ENCODE measurements at places on chromosomes 1 and 21.
A peak's percentile ranks its signal among the peaks of the same experiment; 100 is the strongest.

- no peak for DNase-seq
Observed at GRCh38 chr1:183632114-183632513, 3.5 kb downstream of the ARPC5 start.

GRCh38 chr1:112803906-112804762, 89.0 kb upstream of the PPM1J start:
- peak; percentile 59 for DNase-seq

GRCh38 chr1:165228676-165229075, 127.8 kb downstream of the LMX1A start:
- DNase-seq: no peak

DNA sequence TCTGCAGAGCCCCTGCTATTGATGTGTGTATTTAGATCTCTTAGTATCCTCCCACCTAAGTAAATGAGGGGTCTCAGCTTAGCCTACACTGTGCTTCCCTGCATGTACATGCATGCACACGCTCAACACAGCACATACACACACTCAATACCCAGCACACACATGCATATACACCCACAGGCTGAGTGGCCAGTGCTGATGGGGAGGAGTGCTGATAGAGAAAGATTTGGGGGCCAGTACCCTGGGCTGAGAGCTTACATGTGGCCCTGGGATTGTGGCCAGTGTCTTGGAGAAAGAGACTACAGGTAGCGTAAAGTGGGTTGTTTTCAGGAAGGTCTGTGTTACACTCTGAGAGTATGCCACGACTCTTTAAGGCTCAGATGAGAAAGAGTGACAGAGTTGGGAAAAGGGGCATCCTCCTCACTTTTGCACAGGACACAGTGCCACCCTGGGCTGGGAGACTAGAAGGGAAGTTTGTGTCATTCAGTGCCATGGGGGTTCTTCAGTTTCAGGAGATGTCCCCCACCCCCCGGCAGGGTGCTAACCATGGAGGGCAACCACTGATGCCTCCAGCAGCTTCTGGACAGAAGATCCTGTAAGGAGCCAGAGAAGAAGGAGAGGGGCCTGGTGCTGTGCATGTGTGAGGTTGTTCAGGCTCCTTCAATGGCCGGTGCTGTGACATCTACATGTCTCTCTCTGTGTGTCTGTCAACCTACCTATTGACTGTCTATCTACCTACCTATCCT, 166.8 kb downstream of the RHOU start:
- DNase-seq: no peak

GRCh38 chr1:150009604-150010392, 728 bp downstream of the OTUD7B start:
- no peak for DNase-seq

DNA sequence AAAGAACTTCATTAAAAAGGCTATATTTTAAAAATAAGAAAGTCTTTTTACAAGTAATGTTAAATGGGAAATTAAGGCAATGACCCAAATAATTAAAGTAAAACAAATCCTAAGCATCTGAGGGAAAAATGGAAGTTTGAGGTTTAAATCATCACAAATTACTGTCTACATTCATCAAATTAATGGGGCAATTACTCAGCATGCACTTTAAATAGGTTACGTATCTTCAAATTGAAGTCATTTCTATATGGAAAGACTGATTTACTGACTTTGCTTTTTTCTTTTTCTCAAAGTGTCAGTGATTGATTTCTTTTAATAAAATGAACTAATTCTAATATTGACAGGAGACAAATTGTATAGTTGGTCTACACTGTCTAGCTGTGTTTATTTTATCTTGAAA, 1452.3 kb downstream of the NCAM2 start:
- no peak for DNase-seq

DNA sequence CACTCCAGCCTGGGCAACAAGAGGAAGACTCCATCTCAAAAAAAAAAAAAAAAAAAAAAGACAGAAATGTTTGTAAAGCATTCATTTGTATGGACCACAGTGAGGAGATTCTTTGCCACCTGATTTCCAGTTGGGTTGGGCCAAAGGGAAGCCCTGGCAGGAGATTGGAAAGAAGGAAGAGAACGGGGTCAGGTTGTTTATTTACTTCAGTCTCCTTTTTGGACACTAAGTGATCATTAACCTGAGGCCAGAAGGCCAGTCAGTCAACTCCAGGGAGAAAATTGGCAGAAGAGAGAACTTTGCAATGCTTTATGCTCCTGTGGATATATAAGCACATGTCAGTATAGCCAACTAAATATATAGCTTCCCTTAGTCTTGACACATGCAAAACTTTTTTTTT, 85.9 kb downstream of the NTMT2 start:
- DNase-seq: no peak
